ENCODE measurements at places on chromosomes 12 and 14.

GRCh38 chr12:131335456-131335855, 375.4 kb upstream of the SFSWAP start:
- DNase-seq, result no peak

GRCh38 chr14:94449930-94450329, 2.7 kb downstream of the SERPINA11 start:
- DNase-seq, result no peak

GRCh38 chr12:48873096-48873495, 7.4 kb upstream of the RND1 start:
- no peak for DNase-seq

- DNase-seq, result no peak
These were observed 33.0 kb downstream of the CKB start for GRCh38 chr14:103489621-103490020.

GRCh38 chr14:30264161-30264560, 294.8 kb upstream of the G2E3 start:
- DNase-seq, result no peak

- DNase-seq, result no peak
These were observed 59.9 kb downstream of the DICER1 start for GRCh38 chr14:95097385-95097784.

DNA sequence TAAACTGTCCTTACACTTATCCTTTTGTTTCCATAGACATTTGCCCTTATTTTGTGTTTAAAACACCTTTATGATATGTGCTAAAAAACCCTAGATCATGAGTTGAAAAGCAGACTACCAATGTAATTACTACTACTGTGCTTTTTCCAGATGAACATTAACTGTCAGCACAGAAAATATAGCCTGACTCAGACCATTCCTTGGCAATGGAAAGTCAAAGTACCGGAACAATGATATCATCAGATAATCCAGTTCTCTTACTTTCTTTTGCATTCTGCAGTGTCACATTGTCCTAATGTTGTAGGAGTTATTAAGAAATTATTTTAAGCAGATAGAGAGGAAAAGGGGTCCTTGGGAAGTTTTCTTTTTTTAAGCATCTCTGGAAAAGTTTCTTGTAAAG, 1189.0 kb upstream of the FLRT2 start:
- no peak for DNase-seq
